ENCODE measurements at places on chromosomes 4 and X.

DNA sequence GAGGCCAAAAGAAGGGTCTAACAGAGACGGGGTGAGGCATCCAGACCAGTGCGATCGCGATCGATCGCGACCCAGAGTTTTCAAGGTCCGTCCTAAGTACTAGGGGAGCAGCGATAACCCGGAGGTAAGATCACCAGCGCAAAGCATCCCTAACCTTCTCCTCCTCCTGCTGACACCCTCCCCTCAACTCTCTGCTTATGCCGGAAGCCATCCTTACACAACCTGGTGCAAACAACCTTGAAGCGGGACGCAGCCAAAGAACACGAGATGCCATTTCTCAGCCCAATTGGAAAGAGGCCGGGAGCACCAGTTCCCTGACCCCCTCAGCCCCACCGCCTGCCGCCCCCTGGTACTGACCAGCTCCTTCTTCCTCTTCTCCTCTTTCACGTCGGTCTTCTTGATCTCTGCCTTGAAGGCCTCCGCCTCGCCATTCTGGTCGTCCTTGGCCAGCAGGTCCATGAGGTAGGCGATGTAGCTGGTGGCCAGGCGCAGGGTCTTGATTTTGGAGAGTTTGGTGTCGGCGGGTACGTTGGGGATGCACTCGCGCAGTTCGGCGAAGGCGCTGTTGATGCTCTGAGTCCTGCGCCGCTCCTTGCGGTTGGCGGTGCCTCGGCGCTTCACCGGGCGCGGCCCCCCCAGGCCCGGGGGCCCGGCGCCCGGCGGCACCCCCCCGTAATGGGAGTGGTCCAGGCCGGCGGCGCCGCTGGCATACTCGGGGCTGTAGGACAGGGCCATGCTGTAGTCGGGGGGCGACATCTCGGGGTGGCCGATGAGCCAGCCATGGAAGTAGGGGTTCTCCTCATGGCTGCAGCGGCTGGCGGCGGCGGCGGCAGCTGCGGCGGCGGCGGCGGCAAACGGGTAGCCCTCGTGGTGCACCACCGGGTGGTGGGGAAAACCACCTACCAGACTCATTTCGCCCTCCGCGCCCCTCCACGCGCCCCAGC, 1.4 kb downstream of the HAND2 start:
- DNase-seq, result no peak

GRCh38 chr4:110867251-110867960, 244.5 kb upstream of the PITX2 start:
- DNase-seq, result no peak

DNA sequence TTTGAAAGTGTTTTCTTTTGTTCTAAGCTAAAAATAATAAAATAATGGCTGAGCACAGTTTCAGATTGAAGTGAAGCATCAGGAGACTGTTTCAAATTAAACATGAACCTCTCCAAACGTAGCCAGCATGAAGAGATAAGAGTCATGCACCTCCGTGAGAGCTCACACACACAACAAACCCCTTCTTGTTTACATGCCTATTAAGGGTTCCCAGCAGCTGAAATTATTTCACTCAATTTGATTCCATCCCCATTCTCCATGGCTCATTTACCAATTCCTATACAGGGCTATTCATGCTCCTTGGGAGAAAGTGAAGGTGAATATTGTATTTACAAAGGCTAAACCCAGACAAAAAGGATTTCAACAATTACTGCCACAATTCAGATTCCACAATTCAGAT, 954.1 kb upstream of the INTU start:
- DNase-seq, result peak; percentile 45

GRCh38 chr4:107619066-107619465, 101.0 kb downstream of the PAPSS1 start:
- no peak for DNase-seq

DNA sequence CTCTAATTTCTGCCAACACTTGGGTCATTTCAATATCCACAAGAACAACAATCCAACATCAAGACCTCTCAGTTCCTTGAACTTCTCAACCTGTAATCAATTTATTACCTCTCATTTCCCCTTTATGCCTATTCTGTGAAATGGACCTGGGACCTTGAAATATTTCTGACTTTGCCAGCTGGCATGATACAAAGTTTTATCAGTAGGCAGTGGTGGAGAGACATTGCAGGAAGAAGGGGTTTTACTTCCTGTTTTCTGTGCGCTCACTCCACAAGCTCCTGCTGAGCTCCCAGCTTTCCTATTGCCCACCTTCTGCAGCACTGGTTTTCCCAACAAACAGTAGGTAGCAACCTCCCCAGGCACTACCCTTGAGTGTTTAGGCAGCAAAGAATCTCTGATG, 3.5 kb upstream of the ARHGEF6 start:
- DNase-seq, result no peak

- no peak for DNase-seq
These were observed 34.9 kb downstream of the ZCCHC13 start for GRCh38 chrX:74338852-74339251.

GRCh38 chrX:129600981-129601424, 53.8 kb downstream of the APLN start:
- DNase-seq, result no peak

DNA sequence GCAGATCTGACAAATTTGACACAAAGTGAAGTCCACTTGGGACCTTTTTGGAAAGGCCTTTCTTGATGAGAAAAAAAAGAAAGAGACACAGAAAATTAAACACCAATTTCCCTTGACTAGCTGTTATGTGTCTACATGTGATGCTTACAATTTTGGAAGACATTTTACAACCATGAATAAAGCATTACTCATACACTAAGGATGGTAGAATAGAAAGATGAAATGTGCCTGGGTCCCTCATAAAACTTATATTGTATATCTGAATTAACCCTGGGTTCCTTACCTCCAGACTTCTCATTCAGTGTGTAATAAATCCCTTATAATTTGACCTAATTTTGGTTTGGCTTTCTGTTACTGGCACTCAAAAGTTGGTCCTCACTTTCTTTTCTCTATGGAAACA, 16.5 kb upstream of the GRIA3 start:
- DNase-seq, result no peak

- no peak for DNase-seq
These were observed 25.8 kb downstream of the NPY2R start for GRCh38 chr4:155234206-155234605.

DNA sequence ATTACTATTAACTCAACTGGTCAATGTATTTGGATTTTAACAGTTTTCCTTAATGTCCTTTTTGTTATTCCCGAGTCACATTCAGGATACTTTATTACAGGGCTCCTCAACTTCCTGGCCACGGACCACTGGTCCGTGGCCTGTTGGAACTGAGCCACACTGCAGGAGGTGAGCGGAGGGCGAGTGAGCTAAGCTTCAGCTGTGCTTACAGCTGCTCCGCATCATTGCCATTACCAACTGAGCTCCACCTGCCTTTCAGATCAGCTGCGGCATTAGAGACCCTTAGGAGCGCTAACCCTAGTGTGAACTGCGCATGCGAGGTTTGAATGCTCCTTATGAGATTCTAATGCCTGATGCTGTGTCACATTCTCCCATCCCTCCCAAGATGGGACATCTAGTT, 591.7 kb downstream of the CCSER1 start:
- DNase-seq, result no peak

DNA sequence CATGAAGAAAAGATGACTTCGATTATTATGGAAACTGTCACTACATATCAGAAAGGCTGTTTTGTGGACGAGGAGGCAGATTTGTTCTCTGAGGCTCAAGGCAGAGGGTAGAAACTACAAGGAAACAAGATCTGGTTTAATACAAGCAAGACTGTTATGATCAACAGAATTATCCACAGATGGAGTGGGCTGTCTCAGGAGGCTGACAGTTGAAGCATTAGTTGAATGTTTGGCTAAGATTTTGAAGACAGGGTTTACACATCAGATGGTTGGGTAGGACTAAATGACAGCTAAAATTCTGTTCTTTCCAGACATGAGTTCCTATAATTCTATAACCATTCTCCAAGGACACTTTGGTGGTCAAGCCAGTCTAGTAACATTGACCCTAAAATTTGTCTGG, 49.8 kb downstream of the LDOC1 start:
- no peak for DNase-seq

GRCh38 chr4:78532046-78532445, 19.5 kb upstream of the ANXA3 start:
- no peak for DNase-seq

- DNase-seq, result no peak
These were observed 22.8 kb downstream of the C4orf54 start for GRCh38 chr4:99634742-99635360.

DNA sequence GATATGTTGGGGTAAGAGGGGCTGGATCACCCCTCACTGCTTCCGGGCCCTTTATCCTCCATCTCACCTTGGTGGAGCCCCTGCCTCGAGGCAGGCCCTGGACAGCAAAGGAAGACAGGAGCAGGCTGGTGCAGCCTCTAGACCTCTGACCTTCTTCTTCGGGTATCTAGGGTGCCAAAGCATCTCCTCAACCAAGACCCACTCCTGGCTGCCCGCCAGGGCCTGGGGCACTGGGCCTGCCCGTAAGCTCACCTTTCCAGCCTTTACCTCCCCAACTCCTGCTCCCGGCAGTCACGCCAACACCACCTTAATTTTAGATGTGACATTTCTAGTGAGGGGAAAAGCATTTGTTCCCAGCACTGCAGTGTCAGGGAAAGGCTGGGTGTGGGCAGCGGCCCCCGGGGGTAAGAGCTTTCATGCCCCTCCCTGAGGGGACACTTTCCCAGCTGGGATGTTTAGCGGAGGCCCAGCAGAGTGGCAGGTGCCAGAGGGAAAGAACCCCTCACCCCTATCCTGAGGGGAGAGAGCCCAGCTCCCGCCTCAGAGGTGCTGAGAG, 6.7 kb downstream of the MAN2B2 start:
- no peak for DNase-seq

- DNase-seq, result no peak
These were observed 73.7 kb downstream of the LEF1 start for GRCh38 chr4:108094923-108095482.

GRCh38 chr4:127965803-127966175, 583 bp downstream of the ABHD18 start:
- peak; percentile 45 for DNase-seq

DNA sequence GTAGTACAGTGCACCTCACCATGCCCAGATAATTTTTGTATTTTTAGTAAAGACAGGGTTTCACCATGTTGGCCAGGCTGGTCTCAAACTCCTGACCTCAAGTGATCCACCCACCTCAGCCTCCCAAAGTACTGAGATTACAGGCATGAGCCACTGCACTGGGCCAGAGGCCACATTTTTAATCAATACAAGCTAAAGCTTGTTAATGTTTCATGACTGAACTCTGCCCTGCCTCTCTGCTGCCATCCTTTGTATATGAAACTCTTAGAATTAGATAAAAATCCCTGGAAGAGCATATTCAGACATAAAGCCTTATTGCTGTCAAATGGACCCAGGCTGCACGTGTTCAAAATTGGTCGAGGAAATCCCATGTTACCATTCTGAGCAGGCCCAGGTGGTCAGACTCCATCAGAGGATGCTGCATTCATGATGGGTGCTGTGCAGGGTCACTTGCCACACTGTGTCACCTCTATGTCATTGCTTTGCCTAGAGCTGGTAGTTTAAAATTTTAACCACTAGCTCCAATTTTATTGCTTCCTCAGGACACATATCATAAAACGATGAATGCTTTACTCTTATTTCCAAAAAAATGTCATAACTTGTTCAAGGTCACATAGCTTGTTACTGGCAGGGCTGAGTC, 45.2 kb downstream of the LNX1 start:
- no peak for DNase-seq

DNA sequence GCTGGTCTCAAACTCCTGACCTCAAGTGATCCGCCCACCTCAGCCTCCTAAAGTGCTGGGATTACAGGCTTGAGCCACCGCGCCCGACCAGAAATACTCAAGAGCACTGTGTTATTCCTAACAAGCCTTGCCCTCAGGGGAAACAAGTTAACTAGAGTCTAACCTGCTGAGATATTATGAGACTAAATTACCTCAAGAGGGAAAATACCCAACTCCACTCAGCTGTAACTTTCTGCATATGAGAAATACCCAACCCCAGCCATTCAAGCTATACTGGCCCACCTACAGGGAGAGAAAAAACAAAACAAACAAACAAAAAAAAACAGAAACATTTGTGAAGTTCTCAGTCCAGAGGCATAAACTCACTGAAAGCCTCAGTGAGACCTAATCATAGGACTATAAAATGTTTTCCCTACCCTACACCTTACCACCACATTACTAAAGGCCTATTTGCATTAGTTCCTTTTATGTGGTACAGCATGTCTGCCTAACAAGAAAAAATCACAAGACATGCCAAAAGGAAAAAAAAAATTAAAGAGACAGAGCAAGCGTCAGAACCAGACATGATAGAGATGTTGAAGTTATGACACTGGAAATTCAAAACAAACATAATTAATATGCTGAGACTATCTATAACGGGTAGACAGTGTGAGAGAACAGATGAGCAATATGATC, 876.0 kb downstream of the FSTL5 start:
- DNase-seq, result no peak

- no peak for DNase-seq
These were observed 2.0 kb downstream of the DDX3X start for GRCh38 chrX:41335958-41336331.

DNA sequence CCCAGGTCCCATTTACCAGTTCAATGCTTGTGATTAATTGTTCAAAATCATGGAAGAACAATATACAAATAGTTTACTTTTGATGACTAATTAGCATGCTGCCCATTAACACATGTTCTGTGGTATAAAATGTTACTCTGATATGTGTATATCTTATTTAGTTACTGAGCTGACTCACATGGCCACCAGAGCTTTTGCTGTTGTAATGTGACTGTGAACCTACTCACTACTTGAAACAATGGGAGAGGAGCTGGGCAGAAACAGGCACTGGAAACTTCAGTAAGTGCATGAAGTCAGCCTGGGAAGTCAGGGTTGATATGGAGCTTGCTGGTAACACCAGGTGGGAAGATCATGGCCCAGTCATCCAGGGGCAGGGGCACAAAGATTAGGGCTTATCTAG, 72.7 kb upstream of the MAD2L1 start:
- no peak for DNase-seq

GRCh38 chrX:13661735-13662288, 8.9 kb downstream of the TCEANC start:
- no peak for DNase-seq

DNA sequence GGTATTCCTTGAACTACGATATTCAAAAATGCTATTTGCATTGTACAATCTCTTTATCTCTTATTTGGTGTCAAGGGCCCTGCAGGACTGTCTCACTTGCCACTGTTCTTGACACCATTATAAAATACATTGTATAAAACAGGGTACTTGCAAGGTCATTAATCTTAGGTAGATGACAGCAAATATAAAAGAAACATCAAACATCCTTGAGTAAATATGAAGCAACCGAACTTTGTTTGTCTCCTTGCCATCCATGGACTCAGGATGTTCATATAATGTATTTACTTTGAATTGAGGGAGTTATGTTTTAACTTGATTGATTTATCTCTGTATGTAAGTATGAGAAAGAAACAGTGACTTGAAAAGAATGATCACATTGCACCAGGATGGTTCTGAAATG, 87.3 kb downstream of the UGT2B4 start:
- no peak for DNase-seq

GRCh38 chr4:18850867-18851266, 829.3 kb upstream of the LCORL start:
- no peak for DNase-seq

GRCh38 chrX:112587194-112587593, 92.5 kb downstream of the LHFPL1 start:
- no peak for DNase-seq

GRCh38 chrX:24151513-24151912, 2.0 kb downstream of the ZFX start:
- DNase-seq, result no peak
